Nucleus accumbens (tissue), 56 donors: ENCODE measurements at places on chromosomes 6 and 20.

- DNase-seq: no peak
Observed at GRCh38 chr6:160378218-160378617, 30.0 kb downstream of the SLC22A3 start.

DNA sequence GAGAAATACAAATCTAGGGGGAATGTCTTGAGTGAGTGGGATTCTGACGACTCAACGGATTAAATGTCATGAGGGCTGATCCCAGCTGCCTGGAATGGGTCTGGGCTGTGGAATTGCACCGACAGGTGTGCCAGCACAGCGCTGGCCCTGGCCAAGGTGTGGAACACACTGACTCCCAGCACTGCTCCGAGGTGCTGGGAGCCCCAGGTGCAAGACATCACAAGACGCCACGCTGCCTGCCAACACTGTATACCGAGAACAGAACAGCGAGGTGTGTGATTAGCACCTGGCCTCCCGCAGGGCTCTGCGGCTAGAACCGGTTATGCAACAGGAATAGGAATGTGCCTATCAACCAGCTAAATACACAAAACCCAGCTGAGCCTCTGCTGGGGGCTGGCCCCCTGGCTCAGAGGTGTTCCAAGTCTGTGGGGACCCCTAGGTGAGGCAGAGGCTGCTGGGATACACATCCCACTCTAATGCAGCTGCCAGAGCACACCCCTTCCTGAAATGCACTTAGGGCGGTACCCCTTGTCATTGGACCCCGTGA is 24.8 kb upstream of the APMAP start:
- no peak for DNase-seq

- no peak for DNase-seq
Observed at GRCh38 chr20:37627767-37628130, 66.1 kb upstream of the CTNNBL1 start.

DNA sequence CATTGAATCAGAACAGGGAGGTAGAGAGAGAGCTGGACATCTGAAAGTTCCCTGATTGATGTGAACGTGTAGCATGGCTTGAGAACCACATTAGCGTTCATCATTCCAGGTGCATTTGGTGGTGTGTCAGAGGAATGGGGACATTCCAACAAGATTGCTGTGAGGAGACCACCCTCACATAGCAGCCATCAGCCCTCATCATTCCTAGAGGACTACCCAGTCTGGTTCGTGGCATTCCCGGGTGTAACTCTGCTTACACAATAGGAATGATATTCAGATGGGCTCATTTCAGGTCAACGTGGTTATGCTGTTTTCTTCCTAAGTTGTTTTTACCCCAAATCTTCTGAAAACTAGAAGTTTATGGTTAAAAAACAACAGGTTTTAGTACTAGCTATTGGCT is 62.2 kb upstream of the KLHL31 start:
- no peak for DNase-seq

DNA sequence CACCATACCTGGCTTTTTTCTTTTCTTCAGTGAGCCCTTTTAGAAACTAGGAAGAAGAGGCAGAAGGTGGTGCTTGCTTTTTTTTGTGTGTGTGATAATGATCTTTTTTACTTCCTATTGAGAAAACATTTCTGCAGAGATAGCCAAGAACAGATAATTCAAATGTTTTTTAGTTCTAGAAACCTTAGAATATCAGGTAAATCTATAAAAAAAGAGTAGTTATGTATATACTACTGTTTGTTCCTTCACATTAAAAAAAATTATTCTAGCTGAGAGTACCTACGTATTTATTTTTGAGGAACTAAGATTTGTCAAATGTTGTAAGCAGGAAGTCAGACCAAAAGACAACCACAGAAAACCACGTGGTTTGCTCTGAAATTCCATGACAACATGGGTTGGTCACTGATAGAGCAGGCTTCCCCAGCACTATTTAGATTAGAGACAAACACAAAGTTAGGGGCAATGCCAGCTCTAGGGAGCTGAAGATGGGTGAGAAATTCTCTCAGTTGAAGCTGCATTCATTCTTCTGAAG is 12.8 kb downstream of the STK4 start:
- no peak for DNase-seq

DNA sequence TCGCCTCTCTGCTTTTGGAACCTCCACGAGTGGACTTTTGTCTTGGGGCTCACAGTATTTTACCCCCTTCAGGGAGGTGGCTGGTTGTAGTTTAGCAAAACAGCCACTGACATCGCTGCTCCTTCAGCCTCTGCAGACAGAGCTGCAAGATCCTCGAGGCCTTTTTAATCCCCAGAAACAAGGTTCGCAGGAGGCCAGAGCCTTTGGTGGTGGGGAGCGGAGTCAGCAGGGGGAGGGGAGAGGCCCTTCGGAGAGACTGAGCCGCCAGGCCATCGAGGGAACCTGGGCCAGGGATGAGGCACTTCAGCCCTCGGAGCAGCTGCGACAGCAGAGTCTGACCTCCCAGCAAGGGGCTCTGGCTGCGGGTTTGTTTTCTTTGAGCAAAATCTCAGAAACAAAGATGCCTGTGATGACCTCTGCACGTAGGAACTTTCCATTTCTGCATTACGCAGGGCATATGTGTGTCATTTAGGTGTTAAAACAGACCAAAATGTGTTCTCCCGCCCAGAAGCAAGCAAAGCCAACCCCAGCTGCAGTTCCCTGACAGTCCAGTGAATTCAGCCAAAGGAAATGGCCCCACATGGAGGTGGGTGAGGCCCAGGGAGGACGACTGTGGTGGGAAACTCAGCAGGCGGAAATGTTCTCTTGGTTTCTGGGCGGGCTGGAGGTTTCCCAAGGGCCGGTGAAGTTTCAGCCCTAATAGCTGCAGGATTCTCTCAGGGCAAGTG is 171.2 kb upstream of the SULF2 start:
- DNase-seq: no peak

- no peak for DNase-seq
Observed at GRCh38 chr20:4922186-4922585, 79.1 kb downstream of the SLC23A2 start.

DNA sequence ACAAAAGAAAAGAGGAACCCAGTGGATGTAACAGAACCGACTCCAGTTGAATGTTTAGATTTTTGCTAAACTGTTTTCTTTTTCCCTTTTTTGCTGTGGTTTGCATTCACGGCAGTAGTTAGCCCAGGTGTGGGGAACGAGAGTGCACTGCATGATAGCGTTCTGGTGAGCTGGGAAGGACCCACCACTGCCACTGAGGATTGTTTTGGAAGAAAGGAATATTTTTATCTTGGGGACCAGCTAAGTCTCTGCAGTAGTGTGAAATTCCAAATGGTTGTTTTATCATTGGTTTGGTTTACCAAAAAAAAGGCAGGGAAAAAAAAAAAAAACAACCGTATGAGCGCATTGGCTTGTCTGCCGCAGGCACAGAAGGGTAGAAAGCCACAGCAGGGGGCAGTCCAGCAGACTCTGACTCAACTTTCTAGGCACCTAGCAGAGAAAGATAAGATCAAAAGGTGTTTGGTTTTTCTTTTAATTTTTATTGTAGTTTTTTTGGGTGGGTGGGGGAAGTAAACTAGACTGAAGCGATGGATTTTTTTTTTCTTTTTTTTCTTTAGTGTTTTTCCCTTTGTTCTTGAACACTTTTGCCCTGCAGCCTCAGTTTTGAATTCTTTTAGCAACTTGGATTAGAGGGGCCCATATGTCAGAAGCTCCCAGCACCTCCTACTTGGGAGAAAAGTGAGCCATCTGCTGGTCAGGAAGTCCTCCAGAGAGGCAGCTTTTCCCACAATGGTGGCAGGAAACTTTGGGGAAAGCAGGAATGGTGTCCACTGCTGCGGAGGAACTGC is 13.5 kb upstream of the RAB5IF start:
- DNase-seq: no peak

DNA sequence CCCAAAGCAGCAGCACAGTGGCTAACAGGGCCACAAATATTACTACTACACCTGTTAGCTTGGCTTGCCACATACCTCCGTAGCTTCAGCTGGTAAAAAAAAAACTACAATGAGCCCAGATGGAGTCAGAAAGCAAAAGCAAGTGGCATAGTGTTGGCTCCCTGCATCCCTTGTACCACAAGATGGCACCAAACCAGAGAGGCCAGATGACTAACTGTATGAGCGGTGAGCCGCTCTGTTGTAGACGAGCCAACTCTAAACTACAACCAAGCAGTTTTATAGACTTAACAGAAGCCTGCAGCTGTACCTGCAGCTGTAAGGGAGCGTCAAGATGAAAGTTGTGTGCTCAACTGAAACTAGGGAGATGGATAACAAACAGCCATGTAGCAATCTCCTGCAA is 84.5 kb upstream of the MCHR2 start:
- DNase-seq: no peak

GRCh38 chr20:22687676-22688349 is 103.4 kb upstream of the FOXA2 start:
- no peak for DNase-seq

DNA sequence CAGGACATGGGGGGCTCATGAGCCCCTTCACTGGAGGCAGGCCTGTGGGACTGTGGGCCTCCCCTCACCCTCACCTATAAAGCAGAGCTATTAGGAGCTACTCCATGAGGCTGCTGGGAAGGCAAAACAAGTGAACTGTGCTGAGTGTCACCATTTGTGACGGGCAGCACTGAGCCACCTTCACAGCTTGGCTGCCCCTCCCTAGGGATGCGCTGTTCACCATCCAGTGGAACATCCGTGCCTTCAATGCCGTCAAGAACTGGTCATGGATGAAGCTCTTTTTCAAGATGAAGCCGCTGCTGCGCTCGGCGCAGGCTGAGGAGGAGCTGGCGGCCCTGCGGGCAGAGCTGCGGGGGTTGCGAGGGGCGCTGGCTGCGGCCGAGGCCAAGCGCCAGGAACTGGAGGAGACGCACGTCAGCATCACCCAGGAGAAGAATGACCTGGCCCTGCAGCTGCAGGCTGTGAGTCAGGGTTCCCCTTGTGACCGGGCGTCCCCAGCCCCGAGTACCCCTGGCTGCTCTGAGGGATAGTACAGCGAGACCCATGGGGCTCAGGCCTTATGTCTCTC is 38.4 kb downstream of the MYH7B start:
- no peak for DNase-seq

- no peak for DNase-seq
Observed at GRCh38 chr20:57974863-57975262, 253.6 kb downstream of the ANKRD60 start.

DNA sequence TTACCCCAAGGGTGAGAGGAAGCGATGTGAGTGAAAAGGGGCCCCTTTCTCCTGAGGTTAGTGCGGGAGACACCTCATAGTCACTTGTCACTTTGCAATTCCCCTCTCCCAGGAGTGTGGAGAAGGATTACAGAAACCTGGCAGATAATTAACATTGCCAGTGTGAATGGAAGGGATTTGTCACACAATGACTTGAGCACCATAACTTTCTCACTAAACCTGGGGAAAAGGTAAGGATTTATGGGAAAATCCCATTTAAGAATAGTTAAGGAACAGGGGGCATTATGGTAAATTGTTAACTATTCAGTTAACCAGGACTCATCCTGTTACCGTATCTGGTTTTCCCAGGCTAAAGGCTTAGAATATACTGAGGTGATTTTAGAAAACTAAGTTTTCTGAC is 219.5 kb upstream of the JAG1 start:
- DNase-seq: no peak

GRCh38 chr6:169887529-169888140 is 136.2 kb downstream of the ERMARD start:
- no peak for DNase-seq

- no peak for DNase-seq
Observed at GRCh38 chr20:17965042-17965697, 3.4 kb downstream of the SNX5 start.

DNA sequence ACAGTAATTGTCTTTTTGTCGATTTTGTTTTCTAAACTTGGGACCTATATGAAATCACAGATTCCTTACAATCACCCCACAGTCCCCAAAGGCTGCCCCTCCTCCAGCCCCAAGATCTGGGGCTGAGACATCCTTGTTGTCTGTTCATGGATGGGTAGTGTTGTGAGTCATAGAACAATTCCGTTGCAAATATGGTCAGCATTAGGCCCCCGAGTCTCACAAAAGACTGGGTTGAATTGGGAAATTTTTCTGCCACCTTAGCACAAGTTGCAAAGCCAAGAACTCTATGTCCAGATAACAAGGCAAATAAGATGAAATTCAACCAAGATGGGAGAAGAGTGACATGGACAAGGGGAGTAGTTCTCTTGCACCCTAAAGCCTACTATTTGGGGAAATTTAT is 10.5 kb upstream of the TAB2 start:
- no peak for DNase-seq

DNA sequence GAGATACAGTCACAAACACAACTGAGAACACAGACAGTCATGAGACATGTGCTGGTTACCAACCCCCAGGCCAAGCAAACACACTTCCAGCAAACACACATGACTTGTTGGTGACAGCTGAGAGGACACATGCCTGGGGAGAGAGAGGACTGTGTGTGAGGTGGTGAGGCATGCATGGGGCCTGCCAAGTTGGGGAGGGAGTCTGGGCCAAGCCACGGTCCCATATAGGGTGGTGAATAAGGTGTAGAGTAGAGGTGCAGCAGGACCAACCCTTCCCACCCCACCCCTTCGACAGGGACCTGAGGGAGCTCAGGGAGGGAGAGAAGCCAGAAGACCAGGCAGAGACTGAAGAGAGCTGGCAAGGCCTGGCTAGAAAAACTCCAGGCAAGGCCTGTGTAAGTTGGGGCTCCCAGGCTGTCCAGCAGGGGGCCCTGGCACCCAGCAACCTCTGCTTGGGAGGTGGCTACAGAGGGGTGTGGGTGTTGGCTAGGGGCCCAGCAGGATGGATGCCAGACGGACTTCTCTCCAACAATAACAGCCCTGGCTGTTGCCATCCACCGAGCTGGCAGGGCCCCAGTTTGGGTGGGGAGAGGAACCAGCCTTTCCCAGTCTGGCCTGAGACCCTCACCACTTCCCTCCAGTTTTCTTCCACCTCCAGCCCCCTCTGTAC is 2.0 kb upstream of the SLC29A1 start:
- peak; percentile 64 for DNase-seq

GRCh38 chr6:143695969-143696663 is 18.4 kb downstream of the PHACTR2 start:
- no peak for DNase-seq

DNA sequence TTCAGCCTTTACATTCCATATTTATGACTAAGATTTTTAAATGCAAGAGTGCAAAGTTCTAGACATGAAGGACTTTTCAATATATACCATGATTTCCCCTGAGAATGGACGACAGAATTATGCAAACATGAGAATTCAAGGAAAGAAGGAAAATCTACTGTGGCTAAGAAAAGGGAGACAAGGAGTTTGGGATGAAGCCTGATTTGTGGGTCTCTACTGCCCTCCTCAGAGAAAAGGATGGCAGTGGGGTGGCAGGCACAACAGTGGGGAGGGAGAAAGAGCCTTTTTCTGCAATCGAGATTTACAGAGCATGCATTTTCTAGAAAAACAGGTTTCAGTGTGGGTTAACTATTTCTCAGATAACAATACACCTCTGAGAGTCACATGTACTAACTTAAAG is 466.9 kb upstream of the NRSN1 start:
- DNase-seq: peak; percentile 38
